ENCODE measurements at places on chromosomes 3 and 15.

DNA sequence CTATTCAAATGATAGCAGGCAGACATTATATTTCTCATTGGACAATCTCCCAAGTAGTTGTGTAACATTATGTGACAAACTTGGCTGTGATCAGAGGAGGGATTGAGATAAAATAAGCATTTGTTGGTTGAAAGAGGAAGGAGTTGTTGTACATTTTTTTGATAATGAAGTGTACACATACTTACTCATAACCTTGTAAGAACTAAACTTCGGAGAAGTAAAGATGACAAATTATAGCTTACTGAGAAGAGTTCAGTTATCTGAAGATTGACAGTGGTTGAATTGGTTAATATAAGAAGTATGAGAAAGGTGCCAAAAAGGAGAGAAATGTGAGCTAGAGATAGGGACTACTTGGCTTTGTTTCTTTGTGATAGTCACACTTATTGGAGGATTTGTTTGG, 32.6 kb downstream of the STT3B start:
- no peak for DNase-seq

DNA sequence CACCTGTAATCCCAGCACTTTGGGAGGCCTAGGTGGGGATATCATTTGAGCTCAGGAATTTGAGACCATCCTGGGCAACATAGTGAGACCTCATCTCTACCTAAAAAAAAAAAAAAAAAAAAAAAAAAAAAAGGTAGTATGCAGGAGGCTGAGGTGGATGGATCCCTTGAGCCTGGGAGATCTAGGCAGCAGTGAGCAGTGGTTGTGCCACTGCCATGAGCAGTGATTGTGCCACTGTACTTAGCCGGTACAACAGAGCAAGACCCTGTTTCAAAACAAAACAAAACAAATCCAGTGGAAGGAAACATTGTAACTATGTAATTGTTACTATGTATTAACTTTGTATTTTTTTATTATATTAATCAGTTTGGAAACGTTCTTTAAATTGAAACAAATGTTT, 5.9 kb downstream of the FEM1B start:
- DNase-seq: no peak

DNA sequence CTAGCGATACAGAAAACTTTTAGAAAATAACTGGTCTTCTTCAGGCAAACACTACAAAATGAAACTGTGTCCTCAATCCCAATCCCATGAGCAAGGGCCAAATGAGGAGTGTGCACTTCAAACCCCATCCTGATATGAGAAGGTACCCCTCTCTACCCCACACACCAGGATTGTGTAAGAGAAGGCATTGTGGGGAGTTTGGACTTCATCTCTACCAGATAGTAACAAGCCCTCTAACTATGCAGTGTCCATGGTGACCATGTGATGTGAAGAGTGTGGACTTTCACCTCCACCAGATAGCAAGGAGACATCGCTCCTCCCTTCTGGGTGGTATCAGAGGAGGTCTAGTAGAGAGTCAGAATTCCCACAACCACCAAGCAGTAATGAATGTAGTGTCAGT, 769.3 kb downstream of the MECOM start:
- no peak for DNase-seq

- DNase-seq: no peak
These were observed 55.7 kb downstream of the PXYLP1 start for GRCh38 chr3:141287326-141287725.

- DNase-seq: no peak
These were observed 67.8 kb downstream of the ITGA11 start for GRCh38 chr15:68364028-68364659.

GRCh38 chr3:4581920-4582611, 88.9 kb downstream of the ITPR1 start:
- no peak for DNase-seq

- no peak for DNase-seq
These were observed 112.8 kb downstream of the OSBPL10 start for GRCh38 chr3:31868236-31868635.

DNA sequence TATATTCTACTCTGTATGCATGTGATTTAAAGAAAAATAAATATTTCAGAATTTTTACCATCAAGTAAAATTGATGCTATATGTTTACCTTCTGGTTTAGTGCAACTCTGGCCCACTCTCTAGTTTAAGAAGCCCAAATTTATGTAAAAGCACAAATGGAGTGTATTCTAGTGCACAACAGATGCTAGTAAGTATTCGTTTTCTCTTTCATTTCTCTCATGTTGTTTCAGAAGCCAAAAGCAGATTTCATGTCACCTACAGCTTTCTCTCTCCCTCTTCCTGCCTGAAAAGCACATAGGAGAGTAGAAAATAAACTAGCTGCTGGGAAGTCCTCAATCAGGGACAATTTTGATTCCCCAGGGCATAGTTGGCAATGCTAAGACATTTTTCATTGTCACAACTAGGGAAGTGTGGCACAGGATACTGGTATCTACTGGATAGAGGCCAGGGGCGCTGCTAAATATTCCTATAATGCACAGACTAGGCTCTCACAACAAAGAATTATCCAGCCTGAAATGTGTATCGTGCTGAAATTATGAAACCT, 147.4 kb upstream of the ARHGEF26 start:
- no peak for DNase-seq

DNA sequence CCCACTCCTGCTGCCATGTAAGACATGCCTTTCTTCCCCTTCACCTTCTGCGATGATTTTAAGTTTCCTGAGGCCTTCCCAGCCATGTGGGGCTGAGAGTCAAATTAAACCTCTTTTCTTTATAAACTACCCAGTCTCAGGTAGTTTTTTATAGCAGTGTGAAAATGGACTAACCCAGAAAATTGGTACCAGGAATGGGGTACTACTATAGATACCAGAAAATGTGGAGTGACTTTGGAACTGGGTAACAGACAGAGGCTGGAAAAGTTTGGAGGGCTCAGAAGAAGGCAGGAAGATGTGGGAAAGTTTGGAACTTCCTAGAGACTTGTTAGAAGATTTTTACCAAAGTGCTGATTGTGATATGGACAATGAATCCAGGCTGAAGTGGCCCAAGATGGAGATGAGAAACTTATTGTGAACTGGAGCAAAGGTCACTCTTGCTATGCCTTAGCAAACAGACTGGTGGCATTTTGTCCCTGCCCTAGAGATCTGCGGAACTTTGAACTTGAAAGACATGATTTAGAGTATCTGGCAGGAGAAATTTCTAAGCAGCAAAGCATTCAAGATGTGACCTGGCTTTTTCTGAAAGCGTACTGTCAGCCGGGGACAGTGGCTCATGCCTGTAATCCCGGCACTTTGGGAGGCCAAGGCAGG, 52.7 kb downstream of the TMCC1 start:
- no peak for DNase-seq

DNA sequence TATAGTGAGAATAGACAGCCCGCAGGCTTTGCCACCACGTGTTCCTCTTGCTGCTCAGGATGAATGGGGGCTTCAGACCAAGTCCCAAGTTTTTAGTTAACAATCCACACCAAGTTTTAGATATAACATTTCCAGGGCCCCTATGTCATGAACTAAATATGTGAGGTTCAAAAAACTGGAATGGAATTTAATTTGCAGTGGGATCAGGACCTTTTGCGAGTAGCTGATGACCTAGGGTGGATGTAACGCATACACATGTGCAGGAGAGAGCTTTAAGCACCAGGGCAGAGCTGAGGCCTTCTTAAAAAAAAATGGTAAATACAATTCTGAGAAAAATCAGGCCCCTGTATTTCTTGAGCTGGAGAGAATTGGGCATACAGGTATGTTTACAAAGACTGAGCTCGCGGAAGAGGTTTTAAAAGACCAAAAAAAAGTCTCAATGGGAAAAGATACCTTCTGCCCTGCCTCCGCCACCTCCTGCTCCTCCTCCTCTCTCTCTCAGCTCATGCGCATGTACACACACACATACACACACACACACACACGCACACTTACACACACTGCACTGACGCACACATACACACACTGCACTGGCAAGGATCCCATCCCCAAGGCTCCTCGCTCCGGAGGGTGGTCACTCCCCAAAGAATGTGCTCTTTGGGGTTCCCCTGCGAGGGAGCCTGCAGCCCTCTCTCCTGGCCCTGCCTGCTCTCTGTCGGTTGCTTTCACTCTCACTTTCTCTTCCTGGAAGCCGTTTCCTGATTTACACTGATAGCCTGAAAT, 48.2 kb upstream of the IGF1R start:
- peak; percentile 48 for DNase-seq

DNA sequence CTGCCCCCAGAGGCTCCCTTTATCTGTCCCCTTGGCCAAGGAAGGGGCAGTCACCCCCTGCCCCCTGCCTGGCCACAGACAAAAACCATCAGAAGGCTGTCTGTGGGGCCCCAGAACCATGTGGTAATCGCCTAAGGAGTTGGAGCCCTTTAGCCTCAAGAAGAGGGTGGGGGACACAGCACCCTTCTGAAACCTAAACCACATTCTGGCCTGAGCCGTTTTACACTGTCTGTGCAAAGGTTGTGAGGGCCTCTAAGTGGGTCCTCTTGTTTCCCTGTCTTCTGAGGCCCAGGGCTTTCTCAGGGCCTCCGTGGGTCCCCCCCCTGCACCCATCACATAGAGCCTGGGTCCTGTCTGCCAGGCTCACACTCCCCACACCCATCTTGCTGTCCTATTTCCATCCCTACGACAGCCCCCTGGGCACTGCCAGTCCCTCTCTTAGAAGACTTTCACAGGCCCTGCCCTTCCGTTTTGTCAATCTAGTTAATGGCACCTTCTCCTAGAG, 17.9 kb upstream of the RPUSD3 start:
- no peak for DNase-seq

- no peak for DNase-seq
These were observed 61.3 kb downstream of the CEMIP start for GRCh38 chr15:80840182-80841130.

DNA sequence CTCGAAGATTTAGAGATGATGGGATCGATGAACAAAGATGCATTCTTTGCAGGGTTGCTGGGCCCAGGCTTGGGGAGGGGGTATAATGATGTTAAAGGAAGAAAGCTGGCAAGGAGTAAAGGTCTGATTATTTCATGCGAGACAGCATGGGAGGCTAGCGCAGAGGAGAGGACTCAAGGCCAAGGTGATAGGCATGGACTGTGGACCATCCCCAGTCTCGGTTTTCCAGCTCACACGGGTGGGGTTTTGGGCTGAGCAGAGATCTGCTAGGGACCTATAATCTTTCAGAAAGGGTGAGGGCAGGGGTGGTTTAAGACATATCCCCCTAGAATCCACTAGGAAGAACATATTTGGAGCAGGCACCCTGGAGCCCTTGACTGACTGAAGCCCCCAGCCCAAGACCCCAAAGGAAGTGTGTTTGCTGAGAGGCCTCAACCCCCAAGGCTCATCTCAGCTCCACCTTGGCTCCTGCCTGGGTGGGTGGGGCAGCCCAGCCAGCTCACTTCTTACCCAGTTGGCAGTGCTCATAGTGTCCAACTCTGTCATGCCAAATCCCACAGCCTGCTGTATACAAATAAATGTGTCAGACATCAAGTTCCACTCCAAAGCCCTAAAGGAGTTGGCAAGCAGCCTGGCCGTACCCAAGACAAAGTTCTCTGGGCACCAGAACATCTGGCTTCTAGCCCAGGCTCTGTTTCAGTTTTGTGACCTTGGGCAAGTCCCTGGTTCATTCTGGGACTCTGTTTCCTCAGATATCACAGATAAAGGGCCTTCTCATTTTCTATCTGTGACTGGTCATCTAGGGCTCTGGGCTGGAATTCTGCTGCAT, 17.9 kb downstream of the ACSBG1 start:
- DNase-seq: no peak

DNA sequence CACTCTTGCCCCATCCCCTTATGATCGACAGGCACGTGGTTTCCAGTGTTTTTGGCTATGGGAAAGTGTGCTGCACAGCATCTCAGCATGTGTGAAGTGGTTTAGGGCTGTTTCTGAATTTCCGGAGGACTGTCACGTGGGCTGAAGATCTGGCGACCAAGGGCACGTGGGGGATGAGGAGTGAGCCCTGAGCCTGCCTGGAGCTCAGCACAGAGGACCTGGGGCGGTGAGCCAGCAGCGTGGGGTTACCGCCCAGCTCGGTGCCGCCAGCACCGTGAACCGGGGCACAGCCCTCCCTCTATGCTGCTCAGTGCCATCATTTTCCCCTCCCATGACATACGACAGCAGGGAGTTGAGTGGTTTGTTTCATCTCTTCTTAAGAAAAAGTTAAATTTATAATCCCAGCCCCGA, 150.2 kb downstream of the DNAJB8 start:
- DNase-seq: no peak

- DNase-seq: no peak
These were observed 405.9 kb downstream of the ROBO1 start for GRCh38 chr3:79361748-79362378.

DNA sequence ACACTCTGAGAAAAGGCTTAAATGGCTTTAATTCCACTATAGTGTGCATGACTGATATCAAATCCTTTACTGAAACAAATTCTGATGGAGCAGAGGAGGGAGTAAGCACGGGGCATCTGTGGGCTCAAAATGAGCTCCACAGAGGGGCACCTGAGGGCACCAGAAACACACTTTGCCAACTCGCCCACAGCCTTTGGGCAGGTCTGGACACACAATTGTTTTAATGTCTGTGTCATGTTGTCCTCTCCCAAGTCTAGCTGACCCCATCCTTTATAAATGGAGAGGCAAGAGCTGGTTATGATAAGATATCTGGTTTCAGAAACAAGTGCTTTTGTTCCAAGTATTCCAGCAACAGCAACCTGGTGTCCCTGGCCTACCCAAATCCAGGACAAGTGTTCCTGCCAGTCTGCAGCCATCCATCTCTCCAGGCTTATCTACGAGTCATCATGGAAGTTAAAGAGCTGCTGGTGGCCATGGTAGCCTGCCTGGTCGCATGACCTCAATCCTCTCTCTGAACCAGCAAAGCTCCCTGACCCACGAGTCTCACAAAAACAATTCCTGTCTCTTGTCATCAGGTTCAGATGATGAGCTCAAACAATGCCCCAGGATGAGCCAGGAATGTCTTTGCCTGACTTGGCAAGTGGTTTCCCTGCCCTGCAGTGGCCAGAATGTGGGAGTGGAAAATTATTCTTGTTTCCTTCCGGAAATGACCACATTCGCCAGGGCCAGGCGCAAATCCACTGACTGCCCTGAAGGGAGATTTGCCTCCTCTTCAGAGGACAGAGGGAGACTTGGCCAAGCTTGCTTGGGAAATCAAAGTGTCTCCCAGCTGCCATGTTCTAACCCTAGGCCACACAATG, 64.4 kb upstream of the TPM1 start:
- DNase-seq: no peak

All from stimulated activated naive CD8-positive, alpha-beta T cell treated with anti-CD3 and anti-CD28 coated beads, Interleukin-15, amount 100 ng/mL, for 72 hours (primary cell).